ENCODE measurements at places on chromosomes 4 and X. TPM values are rescaled to one million over a fixed set of nuclear protein-coding genes. Genes with fewer than 3 reads are reported as not detected.

The UBA1 gene
- total RNA-seq = 53.2 TPM

The GPR119 gene
- not detected for total RNA-seq

The GAGE12H gene
- total RNA-seq = not detected

The FGFR3 gene
- under 0.01 TPM for total RNA-seq

The SHISA3 gene
- not detected for total RNA-seq

The SORCS2 gene
- 0.10 TPM for total RNA-seq

The G3BP2 gene
- 228 TPM for total RNA-seq

The CLNK gene
- total RNA-seq = 0.52 TPM
